Naive thymus-derived CD8-positive, alpha-beta T cell (primary cell): ENCODE measurements at places on chromosomes 6 and 20. TPM values are rescaled to one million over a fixed set of nuclear protein-coding genes. Genes with fewer than 3 reads are reported as not detected.

- no peak for DNase-seq
These were observed 18.8 kb downstream of the SAMHD1 start for GRCh38 chr20:36932476-36933426.

DNA sequence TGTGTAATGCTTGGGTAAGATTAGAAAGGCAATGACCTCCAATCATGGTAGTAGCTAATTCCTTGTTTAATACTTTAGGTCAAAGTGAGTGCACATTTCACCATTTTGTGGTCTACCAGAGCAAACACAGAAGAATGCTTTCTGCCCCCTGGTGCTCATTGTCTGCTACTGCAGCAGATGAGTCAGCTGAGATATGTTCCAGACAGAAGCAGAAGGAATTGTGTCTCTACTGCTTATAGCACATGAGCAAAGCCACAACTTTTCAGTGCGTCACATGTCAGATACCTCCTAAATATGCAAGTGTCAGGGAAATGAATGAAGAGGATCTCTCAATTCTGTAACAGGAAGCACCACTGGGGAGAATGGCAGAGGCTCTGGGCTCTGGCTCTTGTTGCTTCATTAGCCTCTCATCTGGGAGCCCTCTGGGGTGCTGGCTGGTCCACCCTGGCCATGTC is 308.9 kb downstream of the ALDH8A1 start:
- DNase-seq: peak; percentile 67

- DNase-seq: no peak
These were observed 64.3 kb downstream of the GPX5 start for GRCh38 chr6:28589957-28590349.

- DNase-seq: no peak
These were observed 35.4 kb downstream of the DACT2 start for GRCh38 chr6:168284187-168284586.

GRCh38 chr6:166556863-166557322 is 29.6 kb downstream of the RAMACL start:
- no peak for DNase-seq

DNA sequence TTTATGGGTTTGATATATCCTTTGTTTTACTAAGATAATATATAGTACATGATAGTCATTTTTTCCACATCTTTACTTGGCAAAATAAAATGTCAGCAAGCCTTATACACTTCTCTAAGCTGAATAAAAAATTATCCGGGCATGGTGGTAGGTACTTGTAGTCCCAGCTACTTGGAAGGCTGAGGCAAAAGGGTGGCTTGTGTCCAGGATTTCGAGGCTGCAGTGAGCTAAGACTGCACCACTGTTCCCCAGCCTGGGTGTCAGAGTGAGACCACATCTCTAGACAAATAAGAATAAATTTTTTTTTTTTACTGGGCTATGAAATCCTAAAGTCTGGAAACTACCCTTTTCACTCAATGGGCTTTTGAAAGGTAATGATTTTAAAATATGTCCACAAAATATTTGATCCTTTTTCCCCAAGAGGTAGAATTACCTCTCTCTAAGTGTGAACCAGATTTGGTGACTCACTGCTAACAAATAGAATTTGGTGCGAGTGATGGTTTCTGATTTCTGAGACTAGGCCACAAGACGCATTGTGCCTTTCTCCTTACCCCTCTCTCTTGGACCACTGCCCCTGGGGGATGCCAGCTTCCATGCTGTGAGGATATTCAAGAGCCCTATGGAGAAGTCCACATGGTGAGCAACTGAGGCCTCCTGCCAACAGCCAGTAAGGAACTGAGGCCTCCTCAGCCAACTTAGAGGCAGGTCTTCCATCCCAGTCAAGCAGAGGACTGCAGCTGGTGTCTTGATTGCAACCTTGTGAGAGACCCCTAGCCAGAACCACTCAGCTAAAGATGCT is 84.2 kb upstream of the ZNFX1 start:
- no peak for DNase-seq

TFAP2D gene
- polyA plus RNA-seq: not detected

C6orf47 gene
- polyA plus RNA-seq: 36.7 TPM

LRRC73 gene
- not detected for polyA plus RNA-seq

DNA sequence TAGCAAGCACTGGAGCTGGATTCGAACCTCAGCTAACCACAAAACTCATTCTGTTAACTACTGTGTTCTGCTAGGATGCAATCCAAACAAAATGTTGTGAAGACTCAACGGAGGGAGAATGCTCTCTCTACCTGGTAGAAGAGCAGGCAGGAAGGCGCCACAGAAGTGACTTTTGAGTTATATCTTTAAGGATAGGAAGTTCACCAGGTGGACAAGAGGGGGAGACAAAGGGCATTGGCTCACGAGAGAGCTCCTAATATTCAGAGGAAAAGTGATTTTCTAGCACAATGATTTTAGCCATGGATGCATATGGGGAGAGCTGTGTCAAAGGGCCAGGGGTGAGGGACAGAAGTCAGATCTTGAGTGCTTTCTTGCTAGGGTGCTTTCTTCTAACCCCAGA is 108.4 kb upstream of the MAFB start:
- no peak for DNase-seq

GRCh38 chr20:18005990-18006364 is 37.2 kb downstream of the MGME1 start:
- DNase-seq: no peak

DNA sequence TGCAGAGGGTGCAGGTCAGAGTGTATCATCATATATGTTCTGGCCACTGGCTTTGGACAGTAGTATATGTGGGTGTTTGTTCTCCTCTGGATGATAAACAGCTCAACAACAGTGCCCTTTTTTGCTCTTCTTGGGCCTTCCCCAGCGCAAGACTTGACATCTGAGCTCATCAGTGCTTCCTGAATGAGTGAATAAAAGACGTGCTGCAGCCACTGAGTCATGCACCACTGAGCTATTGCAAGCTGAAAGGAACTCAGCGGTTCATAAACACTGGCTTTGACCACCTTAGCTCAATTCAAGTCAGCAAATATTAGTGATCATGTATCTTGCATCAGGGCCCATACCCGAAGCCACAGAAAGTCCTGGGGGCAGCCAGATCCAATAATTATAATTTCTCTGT is 105.3 kb upstream of the KCNG1 start:
- DNase-seq: no peak

- DNase-seq: no peak
These were observed 199.2 kb downstream of the MAFB start for GRCh38 chr20:40489886-40490285.

- no peak for DNase-seq
These were observed 353.2 kb downstream of the BTBD3 start for GRCh38 chr20:12270863-12271262.

DNA sequence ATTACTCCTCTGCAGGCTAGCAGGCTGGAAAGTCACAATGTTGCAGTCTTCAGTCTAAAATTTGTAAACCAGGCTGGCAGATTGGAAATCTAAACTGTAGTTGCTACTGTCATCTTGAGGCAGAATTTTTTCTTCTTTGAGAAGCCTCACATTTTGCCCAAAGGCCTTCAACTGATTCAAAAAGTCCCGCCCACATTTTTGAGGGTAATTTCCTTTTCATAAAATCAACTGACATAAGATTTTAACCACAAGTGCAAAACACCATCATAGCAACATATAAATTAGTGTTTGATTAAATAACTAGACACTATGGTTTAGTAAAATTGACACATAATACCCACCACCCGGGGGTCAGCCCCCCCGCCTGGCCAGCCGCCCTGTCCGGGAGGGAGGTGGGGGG is 28.4 kb downstream of the HLA-C start:
- peak; percentile 41 for DNase-seq

TBP gene
- 17.1 TPM for polyA plus RNA-seq

RIN2 gene
- not detected for polyA plus RNA-seq

C6orf163 gene
- polyA plus RNA-seq: 0.51 TPM

NFS1 gene
- polyA plus RNA-seq: 16.6 TPM

DNA sequence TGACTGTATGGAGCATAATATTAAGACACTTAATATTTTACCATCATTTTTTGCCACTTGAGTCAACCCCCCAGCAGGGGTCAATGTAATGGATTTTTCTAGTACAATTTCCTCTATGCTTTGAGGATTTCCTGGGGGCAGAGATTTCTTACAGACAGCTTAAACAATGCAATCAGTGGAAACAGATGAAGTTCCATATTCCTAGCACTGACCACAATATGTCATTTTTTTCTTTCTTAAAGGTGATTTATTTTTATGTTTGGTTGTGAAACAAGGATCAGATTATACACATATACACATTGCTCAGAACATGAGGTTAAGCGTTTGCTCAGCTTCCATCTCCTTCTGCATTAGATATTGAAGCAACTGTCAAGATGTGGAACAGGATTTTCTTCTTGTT is 82.0 kb upstream of the ID4 start:
- no peak for DNase-seq

DNA sequence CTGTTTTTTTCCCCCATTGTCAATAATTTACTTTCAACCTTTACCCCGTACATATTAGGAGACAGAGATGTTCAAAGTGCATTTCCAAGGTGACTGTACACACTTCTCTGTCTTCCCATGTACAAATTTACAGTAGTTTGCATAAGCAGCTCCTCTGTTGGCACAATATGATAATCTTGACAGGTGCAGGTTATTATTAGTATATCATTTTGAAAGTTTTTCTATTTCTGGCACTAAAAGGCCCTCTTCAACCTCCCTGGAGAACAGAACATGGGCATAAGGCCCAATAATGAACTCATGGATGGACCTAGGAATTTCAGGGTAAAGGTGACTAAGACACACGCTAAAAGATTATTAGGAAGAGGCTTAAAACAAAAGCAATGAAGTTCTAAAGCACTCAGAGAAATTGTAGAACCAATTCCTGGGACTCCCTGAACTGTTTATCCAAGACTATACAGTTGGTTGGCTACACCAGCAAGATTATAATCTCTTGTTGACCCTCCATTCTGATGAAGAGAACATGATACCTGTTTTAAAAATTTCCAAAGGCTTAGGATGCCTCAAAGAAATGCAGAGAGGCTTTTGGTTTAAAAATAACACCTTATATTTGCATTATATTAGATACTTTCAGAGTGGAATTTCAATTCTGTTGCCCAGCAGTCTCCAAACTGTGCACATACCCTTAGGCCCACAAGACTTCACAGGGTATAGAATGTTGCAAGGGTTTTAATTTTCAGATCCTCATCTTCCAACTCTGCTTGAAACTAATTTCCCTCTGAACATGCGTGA is 1.1 kb downstream of the AIG1 start:
- DNase-seq: no peak

GRCh38 chr6:101392586-101393230 is 800 bp upstream of the GRIK2 start:
- no peak for DNase-seq

DNA sequence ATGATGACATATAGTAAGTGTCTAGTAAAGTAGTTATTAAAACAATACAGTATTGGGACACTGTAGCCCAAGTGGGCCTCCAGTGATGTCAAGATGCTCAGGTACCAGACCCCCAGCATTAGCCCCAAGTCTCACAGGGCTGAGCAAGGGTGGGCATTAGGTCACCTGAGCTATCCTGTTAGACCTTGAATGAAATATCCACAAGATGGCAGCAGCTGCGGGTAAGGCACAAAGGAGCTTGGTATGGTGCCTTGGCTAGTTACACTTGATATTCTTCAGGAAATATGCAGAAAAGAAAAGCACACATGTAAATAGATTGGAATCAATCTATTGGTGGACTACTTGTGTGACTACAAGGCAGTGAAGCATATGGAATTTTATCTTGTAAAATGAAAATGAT is 701.8 kb upstream of the ADGRB3 start:
- no peak for DNase-seq

FAM83B gene
- not detected for polyA plus RNA-seq

DNA sequence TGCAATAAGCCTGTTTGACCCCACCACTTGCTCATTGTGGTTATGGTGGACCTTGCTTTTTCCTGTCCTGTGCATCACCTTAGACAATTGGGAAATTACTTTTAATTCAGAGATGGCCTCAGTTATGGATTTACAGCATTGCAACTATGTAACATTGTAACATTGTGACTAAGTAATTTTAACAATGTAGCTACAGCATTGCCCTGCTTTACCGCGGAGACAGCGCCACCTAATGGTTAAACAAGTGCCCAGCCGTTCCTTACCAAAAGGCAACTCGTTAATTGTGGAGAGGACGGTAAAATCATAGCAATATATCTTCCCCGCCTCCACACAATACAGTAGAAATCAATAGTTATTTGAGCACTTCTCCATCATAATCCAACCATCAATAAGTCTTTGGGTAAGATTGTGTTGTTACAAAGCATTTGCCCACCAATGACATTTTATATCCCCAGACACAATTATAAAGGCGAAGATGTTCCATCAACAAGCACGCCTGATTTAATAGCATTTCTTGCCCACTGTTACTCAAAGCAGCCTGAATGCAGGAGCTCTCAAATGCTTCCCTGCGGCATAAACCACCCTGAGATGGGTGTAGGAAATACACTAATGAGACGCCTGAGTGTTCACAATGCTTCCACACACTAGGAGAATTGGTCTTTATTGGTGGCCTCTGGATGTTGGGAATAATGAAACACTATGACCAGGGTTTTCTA is 93.7 kb downstream of the PROKR2 start:
- peak; percentile 40 for DNase-seq

- DNase-seq: no peak
These were observed 6.1 kb downstream of the GPR31 start for GRCh38 chr6:167151648-167152047.

DNA sequence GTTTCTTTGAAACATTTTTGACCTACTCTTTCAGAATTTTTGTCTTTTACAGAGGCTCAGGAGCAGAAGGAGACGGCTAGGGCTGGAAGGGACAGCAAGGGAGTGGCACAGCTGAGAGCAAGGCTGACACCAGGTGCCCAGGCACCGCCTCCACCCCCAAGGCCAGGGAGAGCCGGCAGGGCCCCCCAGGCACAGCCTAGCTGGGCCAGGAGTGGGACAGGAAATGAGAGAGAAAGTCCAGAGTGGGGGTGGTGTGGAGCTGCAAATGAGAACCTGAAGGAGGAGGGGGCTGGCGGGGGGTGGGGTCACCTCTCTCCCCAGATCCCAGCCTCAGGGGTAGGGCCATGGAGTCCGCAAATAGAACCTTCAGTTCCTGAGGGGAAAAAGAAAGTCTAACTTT is 236.7 kb downstream of the CDC5L start:
- no peak for DNase-seq

- no peak for DNase-seq
These were observed 12.4 kb downstream of the B4GALT5 start for GRCh38 chr20:49701241-49701790.

MYCT1 gene
- polyA plus RNA-seq: not detected

GRCh38 chr6:137093183-137094069 is 48.7 kb upstream of the IL20RA start:
- no peak for DNase-seq
